ENCODE measurements at places on chromosomes 5 and 9.

DNA sequence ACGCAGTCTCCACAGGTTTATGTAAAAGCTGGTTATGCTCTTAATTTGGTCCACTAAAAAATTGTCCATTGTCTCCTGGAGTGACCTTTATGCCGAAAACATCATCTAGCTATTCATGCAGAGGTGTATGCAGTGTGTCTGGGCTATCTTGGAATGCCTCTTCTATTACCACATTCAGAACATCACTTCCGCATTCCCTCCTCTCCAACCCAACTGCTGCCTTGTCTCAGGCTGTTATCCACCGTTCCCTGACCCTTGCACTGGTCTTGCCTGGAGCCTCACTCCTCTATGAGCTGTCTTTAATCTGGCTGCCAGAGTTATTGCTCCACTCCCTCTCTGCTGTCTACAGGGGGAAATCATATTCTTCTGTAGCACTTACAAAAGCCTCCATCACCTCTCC, 214.1 kb upstream of the ANKRD55 start:
- no peak for DNase-seq

GRCh38 chr9:14524873-14525515, 168.2 kb downstream of the ZDHHC21 start:
- no peak for DNase-seq

- no peak for DNase-seq
Observed at GRCh38 chr9:72203205-72203803, 54.1 kb downstream of the GDA start.

DNA sequence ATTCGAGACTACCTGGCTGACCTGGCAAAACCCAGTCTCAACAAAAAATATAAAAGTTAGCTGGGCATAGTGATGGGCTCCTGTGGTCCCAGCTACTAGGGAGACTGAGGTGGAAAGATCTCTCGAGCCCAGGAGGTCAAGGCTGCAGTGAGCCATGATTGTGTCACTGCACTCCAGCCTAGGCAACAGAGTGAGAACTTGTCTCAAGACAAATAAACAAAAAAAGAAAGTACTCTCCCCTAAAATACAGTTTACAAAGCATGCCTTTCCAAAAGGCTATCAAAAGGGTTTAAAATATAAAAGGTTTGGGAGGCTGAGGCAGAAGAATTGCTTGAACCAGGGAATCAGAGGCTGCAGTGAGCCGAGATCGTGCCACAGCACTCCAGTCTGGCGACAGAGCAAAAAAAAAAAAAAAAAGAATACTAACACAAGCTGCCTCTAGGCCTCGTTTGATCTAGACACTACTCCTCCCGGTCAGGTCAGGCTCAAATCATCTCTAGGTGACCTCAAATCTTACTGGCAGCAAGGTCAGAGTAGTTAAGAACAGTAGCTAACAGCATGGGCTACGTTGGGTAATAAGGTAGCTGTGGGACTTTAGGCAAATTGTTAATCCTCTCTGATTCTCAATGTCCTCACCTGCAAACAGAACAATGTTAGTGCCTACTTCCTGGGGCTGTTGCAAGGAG, 9.3 kb downstream of the NAIF1 start:
- DNase-seq, result no peak

GRCh38 chr9:121842612-121842978, 191.2 kb downstream of the DAB2IP start:
- DNase-seq, result no peak

Measured in heart left ventricle (tissue), 16 donors.